ENCODE measurements at places on chromosomes 11 and 22.

DNA sequence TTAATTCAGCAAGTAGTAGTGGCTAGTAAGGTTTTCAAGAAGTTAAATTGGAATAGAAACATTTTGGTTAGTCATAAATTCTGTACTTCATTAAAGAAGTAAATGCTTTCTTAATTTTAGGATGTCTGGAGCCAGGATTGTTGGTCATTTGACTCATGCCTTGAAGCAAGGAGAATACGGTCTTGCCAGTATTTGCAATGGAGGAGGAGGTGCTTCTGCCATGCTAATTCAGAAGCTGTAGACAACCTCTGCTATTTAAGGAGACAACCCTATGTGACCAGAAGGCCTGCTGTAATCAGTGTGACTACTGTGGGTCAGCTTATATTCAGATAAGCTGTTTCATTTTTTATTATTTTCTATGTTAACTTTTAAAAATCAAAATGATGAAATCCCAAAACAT, 25.8 kb downstream of the ACAT1 start:
- DNase-seq = no peak

DNA sequence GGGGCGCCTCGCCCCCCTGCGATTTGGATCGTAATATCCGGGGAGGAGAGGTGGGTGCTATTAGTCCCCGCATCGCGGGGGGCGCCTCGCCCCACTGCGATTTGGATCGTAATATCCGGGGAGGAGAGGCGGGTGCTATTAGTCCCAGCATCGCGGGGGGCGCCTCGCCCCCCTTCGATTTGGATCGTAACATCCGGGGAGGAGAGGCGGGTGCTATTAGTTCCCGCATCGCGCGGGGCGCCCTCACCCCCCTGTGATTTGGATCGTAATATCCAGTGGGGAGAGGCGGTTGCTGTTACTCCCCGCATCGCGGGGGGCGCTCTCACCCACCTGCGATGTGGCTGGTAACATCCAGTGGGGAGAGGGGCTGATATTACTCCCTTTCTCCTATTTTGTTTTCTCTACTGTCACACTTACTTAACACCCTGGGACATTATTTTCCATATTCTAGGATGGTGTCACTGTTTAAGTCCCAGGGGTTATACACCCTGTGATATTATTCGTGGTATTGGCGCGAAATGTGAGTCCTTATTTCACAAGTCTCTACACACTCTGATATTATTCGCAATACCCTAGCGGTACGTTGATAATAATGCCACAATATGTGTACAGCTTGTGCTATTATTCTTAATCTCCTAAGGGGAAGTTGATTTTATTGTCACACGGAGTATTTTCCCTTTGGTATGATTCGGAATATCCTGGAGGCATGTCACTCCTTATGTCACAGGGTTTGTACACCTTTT, 57.8 kb upstream of the ALDH3B2 start:
- DNase-seq = peak; percentile 87

DNA sequence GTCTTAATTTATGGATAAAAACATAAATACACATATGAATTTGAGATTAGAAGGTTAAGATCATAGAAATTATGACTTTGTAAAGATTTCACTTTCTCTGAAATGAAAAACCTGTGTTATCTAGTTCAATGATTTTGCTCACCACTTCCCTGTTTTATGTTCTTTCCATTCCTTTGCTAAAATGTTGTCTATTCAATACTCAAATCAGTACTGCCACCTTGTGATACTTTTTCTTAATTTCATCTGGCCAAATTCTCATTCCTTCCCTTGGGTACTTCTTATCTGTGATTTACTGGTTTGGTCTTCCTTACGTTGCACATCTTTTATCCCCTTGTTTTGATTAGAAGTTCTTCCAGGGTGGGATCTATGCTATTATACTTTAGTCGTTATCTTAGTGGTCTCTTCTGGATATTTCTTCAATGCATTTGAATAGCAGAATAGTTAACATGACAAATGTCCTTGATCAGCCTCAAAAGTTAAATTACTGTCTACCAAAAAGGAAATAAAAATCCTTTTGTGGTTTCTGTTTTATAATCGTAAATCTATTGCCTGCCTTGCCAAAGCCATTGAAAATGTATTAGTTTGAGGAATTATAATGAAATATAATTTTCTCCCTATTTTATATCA, 197.0 kb downstream of the PGR start:
- DNase-seq = no peak

DNA sequence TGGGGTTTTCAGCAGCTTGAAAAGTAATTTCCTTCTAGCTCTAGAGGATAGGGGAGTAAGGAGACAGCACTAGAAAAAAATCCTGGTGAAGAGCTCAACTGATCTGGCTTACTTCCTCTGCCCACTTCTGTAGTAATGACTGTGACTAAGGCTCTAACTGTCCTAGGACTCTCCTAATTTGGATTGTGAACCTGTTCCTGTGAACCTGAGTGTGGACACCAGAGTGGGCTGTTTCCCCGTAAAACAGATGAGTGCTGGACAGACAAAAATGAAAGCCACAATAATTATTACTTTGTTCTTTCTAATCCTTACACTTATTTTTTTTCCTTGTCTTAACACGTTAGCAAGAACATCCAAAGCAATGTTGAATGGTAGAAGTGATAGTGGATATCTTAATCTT, 154.1 kb downstream of the AASDHPPT start:
- DNase-seq = no peak

GRCh38 chr11:134512571-134513538, 100.8 kb upstream of the B3GAT1 start:
- no peak for DNase-seq

DNA sequence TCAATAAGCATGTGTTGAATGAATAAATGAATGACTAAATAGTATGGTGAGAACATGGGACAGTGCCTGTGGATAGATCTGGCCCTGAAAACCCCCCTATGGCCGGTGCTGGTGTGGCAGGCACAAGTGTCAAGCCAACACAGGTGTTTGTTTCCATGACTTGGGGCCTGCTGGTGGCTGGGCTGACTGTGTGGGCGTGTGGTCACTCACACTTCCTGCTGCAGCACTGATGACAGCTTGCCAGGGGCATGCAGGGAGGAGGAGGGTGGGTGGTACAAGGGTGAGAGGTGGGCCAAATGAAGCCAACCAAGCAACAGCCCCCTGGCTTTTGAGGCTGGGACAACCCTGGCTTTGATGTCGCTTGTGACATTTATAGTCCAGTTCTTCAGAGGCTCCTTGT, 30.3 kb upstream of the ABCC8 start:
- no peak for DNase-seq

- DNase-seq = no peak
Measured at GRCh38 chr22:40210818-40211217, 33.1 kb downstream of the TNRC6B start.

GRCh38 chr22:25840891-25841290, 98.9 kb downstream of the MYO18B start:
- DNase-seq = no peak

- DNase-seq = no peak
Measured at GRCh38 chr11:75911459-75911858, 96.4 kb downstream of the UVRAG start.

DNA sequence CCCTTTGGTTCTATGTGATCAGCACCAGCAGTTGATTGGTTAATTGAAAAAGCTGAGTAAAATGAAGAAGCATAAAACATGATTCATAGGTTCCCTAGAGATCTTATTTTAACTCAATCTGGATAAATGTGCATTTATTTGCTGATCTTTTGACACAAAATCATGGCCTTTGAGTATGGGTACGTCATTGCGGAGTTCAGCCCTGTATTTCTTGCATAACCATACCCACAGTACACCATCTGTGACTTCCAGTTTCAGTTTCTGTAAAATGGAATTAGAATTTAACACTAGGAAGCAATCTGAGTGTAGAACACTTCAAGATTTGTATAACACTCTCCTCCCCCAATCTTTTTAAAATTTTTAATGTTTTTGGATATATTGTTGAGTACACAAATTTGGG, 358.2 kb downstream of the DDX10 start:
- no peak for DNase-seq

GRCh38 chr11:91459840-91460239, 764.8 kb upstream of the FAT3 start:
- no peak for DNase-seq

DNA sequence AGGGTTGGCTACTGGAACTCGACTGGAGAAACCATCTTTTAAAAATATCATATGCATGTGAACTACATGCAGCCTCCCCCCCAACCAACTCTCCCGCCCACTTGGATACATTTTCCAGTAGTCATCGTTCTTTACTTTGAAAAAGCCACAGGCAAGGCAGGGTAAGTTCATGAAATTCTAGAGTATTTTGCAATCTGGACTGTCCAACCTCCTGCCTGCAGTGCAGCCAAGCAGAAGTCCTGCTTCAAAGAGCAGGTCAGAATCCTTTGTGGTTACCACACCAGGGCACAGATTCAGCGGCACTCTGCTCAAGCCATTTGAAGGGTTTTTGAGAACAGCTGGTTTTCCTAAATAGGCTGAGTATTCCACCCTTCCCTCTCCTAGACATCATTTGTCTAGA, 12.1 kb downstream of the ELF5 start:
- no peak for DNase-seq

DNA sequence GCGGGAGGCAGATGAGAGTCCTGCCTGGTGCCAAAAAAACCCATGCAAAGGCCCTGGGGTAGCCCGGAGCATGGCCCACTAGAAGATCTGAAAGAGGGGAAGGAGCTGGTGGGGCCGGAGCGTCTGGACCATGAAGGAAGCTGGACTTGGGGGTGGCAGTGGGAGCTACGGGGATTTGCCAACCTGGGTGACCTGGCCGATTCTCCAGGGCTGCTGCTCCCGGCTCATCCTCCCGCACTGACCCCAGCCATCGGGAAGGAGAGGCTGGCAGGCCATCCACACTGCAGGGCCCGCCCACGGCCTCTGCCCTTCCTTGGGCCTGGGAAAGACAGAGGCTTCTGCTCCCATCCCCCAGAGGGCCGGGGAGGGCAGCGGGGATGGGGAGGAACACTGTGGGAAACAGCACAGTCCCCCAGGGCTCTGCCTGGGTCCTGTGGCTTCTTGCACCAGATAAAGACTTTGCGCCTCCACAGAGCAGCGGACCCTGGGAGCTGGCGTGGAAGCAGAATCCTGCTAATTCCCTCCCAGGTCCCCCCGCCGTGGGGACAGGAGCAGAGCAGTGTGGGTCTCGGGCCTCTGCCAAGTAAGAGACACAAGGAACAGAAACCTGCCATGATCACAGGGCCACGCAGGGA, 87.1 kb upstream of the LINC01488 start:
- no peak for DNase-seq

DNA sequence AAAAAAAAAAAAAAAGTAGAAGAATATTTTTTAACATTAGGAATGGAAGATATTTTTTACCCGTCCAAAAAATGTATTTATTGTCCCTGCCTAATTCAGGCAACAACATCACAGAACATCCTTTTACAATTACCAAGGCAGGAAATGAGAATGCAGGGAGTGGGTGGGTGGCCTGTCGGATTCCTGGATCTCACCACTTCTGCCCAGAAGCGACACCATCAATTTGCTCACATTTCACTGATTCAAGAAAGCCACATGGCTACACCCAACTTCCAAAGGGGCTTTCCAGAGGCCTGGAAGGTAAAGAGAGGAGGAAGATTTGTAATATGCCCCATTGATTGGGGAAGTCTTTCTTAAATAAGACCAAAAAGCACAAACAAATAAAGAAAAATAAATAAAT, 93.8 kb upstream of the CLPB start:
- DNase-seq = no peak

DNA sequence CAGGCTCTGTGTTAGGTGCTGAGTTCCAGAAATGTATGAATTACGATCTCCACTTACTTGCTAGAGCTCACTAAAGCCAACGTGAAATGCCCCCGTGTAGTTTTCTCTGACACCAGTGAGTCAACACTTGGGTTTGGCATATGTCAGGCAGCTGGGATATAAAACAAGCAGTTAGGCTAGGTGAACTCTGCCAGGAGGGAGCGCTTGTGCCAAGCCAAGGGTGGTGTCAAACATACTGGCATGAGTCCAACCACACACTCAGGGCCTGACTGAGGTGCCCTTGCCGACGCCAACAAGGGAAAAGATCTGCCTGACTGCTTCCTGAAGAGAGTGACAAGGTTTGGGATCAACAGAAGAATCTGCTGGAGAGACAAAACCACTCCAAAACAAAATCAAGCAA, 167.8 kb upstream of the NARS2 start:
- DNase-seq = no peak

- no peak for DNase-seq
Measured at GRCh38 chr22:47593291-47593690, 830.8 kb downstream of the TBC1D22A start.

DNA sequence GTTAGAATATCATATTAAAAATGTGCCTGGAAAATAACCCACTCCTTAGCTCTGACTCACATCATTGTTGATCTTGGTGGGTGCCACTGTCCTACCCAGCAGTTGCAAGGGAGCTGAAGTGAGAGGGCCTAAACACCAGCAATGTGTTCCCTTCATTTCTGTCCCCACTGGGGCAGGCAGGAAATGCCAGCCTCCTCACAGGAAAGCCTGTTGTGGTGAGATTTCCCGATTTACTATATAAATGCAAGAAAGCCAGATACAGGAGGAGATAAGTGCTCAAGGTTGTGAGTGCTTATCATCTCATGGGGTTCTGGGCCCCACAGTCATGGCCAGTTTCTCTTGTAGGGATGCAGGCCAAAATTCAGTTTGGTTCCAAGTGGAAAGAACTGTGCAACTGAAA, 15.8 kb upstream of the FLI1 start:
- DNase-seq = no peak

GRCh38 chr11:109794501-109794900, 298.7 kb upstream of the ZC3H12C start:
- no peak for DNase-seq

GRCh38 chr11:78365381-78365792, 52.2 kb downstream of the GAB2 start:
- DNase-seq = no peak

- no peak for DNase-seq
Measured at GRCh38 chr11:128351168-128351567, 236.2 kb downstream of the ETS1 start.

- no peak for DNase-seq
Measured at GRCh38 chr11:120646206-120646605, 134.7 kb downstream of the GRIK4 start.

DNA sequence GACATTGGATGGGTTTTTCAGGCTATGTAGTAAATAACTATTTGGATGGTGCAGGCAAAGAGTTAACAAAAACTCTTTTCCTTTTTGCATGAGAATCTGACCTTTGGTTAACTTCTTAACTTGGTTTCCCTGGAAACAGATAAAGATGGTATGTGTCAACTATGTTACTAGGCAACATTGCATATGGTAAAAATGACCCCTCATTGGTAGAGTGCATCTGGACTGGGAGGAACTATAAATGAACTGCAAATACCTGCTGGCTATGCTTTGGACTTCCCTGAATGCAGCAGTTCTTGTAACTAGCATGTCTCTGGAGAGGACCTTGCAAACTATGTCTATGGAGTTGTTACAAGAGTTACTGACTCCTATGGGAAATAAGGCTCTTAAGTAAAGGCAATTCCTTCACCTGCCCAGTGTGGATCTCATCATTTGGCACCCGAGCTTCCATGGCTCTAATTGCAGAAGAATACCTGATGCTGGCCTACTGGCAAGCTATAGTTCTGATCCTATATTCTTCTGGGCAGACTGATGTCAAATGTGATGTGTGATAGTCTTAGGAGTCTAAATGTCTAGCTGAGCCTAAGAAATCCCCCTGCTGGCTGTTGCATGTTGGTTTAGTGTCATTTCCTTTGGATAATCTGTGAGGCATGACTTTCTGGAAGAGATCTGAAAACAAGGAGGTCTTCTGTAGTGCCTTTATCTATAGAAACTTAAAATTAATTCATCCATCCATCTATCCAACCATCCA, 126.7 kb upstream of the MTMR2 start:
- DNase-seq = no peak

All from natural killer cell (primary cell).